ENCODE measurements at places on chromosomes 1 and 21.

DNA sequence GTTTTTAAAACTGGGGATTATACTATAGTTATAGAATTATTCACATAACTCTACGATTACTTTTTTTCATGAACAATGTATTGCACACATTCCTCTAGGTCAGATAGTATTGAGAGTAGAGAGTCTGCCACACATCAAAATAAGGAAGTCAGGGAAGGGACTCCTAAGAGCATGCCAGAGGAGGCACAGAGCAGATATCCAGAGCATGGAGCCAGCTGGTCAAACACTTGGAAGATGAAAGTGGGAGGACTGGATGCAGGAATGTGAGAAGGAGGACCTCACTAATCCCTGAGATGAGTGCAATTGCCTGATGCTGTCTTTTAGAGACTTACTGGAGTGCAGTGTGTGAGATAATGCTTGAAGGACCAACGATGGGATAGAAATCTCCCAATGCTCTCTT, 9.6 kb upstream of the RFX5 start:
- no peak for DNase-seq

DNA sequence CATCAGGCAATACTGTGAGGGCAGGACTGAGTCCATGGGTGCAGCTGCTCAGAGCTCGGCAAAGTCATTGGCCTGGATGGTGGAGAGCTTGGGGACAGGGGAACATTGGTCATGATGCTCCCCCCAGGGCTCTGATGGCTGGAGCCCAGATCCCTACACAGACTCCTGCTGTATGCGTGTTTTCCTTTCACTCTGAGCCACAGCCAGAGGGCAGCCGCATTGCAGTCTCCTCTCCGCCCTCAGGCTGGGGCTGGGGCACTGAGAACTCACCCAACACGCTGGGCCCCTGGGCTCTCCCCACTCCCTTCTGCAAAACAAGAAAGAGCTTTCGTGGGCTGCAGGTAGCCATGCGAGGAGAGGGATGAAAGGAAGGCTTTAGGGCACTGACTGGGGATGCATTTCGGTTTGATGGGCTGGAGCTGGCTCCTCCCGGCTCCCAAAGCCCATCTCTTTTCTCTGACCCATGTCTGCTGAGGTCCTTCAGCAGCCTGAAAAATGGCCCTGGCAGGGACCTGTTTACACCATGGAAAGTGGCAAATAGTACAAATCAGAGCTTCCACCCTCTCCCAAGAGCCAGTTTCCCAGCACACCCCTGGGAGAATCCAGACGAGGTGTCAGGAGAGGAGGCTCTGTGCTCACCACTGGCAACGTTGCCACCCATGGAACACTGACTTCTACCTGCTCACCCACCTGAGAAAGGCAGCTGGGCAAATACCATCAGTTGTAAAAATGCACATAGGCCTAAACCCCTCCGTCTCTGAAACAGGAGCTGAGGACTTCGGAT, 43.8 kb downstream of the CAPN2 start:
- DNase-seq: no peak

GRCh38 chr1:18703041-18703621, 72.5 kb downstream of the PAX7 start:
- DNase-seq: no peak

DNA sequence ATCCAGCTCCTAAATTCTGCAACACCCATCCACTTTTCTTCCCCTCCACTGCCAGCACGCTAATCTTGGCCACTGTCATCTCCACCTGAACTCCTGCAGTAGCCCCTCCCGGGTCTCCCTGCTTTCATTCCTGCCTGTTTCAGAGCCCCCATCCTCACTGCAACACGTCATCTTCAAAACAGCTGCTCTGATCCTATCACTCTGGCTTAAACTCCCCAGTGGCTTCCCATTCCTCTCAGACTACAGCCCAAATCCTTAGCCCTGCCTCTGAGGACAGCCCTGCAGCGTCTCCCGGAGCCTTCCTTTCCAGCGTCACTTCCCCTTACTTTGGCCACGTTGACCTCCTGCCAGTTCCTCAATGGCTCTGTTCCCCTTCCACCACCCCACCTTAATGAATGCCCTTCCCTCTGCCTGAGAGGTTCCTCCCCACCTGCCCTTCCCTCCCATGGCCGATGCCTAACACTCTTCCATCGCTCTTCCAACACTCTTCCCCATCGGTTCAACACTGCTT, 22.9 kb upstream of the IFNAR2 start:
- no peak for DNase-seq

GRCh38 chr1:157842939-157843338, 1.3 kb upstream of the CD5L start:
- no peak for DNase-seq

DNA sequence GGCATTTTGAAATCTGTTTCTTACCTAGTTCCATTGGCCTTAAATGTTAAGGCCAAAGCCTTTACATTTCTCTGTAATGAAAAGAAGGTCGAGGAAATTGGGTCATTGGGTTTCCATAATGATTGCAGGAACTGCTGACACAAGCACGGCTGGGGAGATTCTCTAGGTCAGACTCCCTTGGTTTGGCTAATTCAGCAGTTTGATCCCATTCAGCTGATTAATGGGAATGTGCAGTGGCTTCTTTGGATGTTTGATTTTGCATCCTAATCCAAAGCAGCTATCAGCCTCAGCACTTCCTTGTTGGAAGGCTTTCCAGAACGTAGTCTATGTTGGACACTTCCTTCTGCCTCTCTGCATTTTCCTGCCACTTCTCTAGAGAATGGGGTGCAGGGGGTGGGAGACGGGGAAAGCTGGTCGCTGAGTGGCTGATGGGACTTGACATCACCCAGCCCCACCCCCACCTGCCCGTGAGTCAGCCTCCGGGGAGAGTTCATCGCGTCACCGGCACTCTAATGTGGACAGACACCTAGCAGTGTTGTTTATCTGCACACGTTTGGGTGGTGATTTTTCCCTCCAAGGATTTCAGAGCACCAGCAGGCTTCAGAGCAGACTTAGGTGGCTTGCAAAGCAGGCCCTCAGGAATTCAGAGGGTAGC, 5.4 kb downstream of the PSEN2 start:
- DNase-seq: no peak

DNA sequence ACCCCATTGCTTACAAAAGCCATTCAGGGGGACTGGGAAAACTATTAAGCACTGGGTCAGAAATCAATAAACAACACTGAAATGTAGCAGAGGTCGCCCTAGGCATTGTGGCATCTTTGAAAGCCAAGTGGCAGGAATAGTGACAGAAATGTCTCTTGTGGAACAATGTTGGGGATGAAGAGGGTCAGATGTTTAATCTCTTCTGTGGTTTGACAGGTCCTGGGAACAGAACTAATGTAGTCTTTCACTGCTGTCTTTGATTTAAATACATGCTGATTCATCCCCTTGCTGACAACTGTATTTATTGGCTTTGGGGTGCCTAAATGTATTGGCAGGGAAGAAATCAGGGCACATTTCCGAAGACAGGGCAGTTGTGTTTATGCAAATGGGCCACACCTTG, 194.8 kb downstream of the ATG4C start:
- no peak for DNase-seq

GRCh38 chr1:8362701-8363101, 44.8 kb downstream of the SLC45A1 start:
- no peak for DNase-seq

DNA sequence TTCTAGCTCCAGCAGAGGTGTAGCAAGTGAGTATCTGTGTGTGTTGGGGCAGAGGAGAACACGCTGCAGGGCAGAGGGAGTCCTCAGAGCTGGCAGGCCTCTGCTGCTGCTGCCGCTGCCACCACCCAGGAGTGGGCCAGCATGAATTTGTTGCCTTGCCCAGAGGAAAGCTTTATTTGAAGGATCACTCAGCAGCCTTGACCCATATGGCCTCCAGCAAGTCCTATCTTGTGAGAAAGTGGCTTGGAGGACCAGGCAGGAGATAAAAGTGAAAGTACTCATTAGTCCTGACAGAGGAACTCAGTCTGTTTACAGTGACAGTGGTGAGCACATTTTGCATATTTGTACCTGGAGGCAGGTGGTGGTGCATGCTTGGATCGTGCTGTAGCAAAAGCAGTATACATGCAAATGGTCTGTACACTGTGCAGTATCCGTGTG, 3.1 kb downstream of the TRAF5 start:
- DNase-seq: no peak

DNA sequence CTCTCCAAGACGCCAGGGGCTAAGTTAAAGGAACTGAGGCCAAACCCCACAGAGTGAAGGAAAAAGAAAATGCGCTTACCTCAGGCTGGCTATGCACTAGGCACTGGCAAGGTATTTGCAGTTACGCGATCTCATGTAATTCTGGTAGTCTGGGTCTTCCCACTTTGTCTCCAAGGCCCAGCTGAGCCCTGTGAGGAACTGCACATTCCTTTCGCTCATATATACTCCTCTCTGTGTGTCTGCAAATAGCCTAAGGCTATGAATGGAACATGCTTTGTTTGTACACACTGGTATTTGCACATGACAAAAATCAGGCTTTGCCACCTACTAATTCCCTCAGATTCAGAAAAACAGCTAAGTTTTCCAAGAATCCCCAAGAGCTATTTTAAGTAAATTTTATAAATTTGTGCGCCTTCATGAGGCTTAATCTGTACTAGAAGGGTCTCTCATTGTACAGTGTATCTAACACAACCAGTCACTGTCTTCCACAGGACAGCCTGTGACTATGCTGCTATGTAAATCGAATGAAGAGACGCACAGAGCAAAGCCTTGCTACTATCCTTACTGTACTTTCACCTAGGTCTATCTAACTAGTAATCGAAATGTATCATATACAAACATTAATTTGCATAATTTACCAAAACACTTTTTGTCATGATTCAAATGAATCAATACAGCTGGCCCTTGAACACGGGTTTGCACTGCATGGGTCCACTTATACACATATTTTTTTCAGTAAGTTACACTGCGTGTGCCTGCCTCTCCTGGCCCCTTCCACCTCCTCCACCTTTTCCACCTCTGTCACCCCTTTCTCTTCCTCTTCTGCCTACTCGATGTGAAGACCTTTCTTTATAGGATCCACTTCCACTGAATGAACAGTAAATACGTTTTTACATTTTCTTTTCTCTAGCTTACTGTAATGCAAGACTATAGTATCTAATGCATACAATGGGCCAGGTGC, 87.0 kb downstream of the SIPA1L2 start:
- no peak for DNase-seq

GRCh38 chr21:45130324-45130774, 56.0 kb downstream of the ADARB1 start:
- DNase-seq: no peak

- DNase-seq: no peak
Measured at GRCh38 chr1:15950763-15951295, 25.1 kb downstream of the ZBTB17 start.

DNA sequence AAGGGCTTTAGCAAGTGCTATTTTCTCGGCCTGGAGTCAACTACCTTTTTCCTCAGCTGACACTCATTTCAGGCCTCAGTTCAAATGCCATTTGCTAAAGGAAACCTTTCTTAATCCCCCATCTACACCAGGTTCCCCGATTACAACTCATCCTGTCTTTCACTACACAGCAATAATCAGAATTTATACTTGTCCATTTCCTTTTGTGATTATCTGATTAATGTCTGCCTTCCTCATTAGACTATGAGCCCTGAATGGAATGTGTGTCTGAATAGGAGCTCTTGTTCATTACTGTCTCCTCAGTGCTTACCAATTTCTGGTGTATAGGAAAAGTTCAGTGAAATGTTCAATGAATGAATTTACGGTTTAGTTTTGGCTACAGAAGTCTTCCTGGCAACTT, 36.9 kb downstream of the ATP1B1 start:
- no peak for DNase-seq

GRCh38 chr21:14877581-14878228, 187.1 kb downstream of the NRIP1 start:
- DNase-seq: no peak

DNA sequence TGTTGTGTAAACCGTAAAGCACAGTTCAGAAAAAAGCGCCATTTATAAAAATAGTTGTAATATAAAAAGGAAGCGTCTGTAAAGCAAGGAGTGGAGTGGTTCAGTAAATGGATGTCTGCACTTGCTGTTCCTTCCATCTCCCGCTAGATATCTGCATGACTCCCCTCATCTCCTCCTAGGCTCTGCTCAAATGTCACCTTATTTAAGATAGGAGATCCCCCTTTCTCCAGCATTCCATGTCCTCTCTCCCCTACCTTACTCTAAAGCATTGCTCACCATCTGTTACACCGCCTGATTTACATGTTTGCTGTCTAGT, 745 bp downstream of the MUL1 start:
- no peak for DNase-seq

- DNase-seq: no peak
Measured at GRCh38 chr1:23174426-23175110, 5.9 kb upstream of the LUZP1 start.

DNA sequence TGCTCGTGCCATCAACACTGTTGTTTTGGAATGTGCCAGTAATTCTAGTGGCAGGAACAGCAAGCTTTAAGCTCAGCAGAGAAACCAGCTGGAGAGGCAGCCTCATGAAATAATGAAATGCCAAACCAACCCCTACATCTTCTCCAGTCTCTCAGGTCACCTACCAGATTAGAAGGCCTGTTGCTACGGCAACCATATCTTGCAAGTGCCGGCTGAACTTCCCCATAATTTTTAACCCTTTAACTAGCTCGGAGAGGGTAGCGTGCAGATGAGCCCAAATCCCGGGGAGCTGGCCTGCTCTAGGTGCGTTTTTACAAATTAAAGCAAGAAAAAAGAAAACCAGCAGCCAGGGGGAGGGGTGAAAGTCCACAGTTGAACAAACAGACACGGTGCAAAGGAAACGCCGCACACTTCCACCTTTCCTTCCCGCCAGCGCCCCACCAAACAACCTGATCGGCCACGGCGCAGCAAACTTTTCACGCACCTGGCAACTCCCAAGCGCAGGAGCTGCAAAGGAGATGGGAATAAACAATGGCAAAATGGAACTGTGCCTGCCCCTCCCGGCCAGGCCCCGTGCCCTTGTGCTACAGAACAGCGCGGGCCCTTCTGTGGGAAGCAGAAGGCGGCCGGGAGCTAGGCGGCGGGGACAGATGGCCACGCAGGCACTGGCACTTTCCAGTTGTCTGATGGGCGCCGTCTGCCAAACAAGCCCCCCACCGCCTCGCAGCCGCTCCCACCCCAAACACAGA, 50.1 kb downstream of the SSBP3 start:
- DNase-seq: no peak

DNA sequence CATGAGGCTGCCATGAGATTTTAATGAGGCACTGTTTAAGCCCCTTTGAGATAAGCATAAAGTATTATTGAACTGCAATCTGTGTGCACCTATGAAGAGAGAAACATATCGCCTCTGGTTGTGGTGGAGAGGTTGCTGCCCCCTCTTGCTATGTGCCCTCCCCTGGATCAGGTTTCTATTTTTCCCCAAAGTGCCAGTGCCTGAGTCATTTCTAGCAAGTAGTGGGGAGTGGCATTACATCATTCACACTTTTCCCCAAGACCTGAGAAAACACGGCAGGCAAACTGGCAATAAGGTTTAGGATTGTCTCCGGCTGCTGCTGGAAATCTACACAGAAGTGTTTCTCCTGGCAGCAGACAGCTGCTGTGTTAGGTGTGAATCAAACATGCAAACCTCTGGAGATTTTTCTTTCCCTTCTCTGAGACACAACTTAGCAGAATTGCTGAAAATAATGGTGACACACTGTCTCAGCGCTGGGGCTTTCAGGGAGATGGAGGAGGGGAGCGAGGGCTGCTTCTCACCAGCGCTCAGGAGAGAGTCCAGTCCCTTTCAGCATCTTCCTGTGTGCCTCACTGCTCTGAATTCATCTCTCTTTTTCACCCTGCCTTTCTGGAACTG, 13.7 kb upstream of the RGS16 start:
- DNase-seq: no peak
